ENCODE measurements at places on chromosomes 1 and 21.

GRCh38 chr1:43274125-43274803, 4.5 kb downstream of the TMEM125 start:
- peak; percentile 55 for DNase-seq

DNA sequence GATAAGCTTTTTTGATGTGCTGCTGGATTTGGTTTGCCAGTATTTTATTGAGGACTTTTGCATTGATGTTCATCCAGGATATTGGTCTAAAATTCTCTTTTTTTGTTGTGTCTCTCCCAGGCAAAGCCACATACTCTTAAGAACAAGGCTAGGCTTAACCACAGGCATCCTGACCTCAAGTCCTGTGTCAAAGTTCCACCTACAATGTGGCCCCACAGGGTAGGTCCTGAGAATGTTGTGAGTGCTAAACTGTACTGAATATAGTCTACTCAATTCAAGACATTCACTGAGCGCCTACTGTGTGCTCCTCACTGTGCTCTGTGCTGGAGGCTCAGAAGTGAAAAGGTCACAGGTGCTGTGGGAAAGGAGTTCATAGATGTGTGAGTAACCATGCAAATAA, 20.6 kb downstream of the DDAH1 start:
- DNase-seq, result no peak

DNA sequence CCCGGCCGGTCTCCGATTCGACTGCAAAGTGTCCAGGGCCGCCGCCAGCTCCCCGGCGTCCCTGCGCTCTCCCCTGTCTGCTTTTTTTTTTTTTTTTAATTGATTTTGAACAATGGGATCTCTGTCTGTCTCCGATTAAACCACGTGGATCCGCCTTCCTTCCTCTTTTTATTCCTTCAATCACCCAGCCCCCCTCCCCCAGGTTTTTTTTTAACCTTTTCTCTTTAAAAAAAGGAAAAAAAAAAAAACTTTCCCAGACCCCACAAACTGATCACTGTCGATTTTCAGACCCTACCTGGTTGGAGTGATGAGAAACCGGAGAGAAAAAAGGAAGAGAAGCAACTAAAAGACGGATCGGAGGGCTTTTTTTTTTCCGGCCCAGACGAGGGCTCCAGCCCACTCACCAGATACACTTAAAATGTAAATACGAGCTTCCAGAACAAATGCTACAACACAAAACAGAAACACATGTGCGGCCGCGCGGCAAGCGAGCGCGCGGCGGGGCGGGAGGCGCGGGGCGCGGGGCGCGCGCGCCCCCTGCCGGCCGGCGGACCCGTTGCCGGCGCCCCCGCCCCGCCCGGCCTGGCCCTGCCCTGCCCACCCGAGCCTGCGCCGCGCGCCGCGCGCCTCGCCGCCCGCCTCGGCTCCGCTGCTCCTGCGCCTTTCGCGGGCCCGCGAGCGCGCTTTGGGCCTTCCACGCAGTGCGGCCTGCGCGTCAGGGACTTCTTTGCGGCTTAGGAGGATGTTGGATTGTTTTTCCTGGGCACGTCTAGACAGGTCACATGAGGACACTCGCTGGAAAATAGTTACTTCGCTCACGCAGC, at the start of gene RCC2:
Gene RCC2 (minus strand): TSS at position 428 of the 824 bp plus-strand sequence. CDS start 1,163 bp downstream, outside the sequence.
- no peak for DNase-seq

DNA sequence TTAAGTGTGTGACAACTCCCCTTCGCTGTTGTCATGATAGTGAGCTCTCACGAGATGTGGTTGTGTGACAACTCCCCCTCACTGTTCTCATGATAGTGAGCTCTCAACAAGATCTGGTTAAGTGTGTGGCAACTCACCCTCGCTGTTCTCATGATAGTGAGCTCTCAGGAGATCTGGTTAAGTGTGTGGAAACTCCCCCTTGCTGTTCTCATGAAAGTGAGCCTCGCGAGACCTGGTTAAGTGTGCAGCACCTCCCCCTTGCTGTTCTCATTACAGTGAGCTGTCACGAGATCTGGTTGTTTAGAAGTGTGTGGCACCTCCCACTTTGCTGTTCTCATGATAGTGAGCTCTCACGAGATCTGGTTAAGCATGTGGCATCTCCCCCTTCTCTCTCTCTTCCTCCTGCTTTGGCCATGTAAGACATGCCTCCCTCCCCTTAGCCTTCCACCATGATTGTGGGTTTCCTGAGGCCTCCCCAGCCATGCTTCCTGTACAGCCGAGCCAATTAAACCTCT, 25.1 kb upstream of the LSS start:
- no peak for DNase-seq

- no peak for DNase-seq
These were observed 1.9 kb downstream of the TMEM53 start for GRCh38 chr1:44672254-44672955.

DNA sequence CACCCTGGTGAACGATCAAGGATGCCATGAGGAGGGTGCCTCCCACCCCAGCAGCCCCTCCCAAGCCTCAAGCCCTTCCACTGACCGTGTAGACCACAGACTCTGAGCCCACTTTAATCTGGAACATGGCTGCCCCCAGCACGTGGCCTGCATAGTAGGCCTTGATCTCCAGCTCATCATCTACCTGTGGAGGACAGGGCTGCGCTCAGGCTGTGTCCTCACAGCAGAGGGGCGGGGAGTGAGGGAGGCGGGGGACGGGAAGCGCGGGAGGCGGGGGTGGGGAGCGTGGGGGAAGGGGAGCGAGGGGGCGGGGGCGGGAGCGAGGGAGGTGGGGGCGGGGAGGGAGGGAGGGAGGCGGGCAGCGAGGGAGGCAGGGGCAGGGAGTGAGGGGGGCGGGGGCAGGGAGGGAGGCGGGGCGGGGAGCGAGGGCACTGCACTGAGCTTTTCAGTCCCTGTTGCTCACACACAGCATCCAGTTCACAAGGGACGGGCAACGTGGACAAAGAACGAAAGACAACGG, 7.1 kb downstream of the PUSL1 start:
- no peak for DNase-seq

- no peak for DNase-seq
These were observed 13.4 kb upstream of the FAM43B start for GRCh38 chr1:20538760-20539551.

DNA sequence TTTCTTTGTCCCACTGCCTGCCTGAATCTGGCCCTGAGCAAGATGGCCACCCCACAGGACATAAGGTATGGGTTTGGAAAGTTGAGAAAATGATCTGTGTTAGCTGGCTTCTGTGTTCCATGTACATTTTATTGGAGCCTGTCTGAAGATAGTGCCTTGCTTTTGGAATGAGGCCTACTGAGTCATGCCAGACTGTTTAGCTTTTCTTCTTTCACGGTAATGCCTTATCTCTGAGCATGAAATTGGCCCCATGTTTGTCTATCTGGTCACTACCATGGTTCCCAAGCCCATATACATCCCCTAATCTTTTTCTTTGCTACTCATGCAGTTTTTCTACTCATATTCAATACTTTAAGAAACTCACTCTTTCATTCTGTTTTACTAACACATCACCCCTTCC, 85.1 kb upstream of the LMO4 start:
- DNase-seq, result no peak

DNA sequence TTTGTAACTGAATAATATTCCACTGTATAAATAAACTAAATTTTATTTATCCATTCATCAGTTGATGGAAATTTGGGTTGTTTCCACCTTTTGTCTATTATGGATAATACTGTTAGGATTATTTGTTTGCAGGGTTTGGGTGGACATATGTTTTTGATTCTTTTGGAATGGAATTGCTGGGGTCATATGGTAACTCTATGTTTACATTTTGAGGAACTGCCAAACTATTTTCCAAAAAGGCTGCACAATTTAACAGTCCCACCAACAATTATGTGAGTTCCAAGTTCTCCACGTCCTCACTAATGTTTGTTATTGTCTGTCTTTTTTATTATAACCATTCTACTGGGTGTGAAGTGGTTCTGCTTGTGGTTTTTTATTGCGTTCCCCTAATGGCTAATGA, 4.3 kb upstream of the SERBP1 start:
- no peak for DNase-seq

- no peak for DNase-seq
These were observed 17.5 kb upstream of the PRDM2 start for GRCh38 chr1:13682444-13682843.

DNA sequence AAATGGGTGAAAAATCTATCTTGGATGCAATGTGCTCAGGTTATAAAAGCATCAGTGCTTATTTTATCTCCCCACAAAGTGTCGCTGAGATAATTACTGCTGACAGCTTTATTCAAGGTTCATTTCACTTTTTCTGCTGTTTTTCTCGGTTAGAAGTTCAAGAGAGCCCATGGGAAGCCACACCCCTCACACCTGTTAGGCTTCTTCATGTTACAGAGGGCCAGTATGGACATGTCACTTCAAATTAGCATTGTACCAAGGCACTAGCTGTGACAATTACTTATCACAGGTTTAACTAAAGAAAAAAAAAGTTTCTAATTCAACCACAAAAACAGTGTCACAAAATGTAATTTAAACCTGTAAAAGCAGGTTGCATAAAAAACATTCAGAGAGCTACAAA, 187.3 kb upstream of the DMRTA2 start:
- no peak for DNase-seq

DNA sequence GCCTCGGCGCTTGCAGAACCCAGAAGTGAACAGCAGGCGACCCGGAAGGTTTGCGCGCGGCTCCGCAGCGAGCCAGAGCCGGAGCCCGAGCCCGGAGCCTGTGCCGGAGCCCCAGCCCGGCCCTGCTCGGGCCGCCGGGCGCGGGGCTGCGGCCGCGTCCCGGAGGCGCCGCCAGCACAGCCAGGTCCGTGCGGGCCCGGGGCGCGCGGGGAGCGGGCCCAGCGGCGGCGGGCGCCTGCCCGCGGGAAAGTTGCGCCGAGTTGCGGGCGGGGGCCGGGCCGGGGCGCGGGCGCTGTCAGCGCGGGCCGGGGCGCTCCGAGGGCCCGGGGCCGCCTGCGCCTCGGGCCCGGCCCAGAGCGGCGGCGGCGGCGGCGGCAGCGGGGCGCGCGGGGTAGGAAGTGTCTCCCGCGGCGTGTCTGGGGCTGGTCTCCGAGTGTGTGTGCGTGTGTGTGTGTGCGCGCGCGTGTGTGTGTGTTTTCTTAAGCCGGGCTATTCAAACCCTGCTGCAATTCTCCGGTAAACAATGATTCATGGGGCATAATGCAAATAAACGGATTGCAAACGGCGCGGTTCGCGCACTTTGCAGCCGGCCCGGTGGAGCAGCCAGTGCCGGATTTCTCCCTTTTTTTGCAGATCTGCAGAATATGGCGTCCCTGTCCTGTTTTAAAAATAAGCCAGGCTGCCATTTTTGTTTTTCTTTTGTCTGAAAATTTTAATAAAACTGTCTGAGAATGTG, at the start of gene ZNF362:
Gene ZNF362 (plus strand): TSS at position 22 of the 736 bp plus-strand sequence. CDS start 14,083 bp downstream, outside the sequence.
- DNase-seq, result no peak

DNA sequence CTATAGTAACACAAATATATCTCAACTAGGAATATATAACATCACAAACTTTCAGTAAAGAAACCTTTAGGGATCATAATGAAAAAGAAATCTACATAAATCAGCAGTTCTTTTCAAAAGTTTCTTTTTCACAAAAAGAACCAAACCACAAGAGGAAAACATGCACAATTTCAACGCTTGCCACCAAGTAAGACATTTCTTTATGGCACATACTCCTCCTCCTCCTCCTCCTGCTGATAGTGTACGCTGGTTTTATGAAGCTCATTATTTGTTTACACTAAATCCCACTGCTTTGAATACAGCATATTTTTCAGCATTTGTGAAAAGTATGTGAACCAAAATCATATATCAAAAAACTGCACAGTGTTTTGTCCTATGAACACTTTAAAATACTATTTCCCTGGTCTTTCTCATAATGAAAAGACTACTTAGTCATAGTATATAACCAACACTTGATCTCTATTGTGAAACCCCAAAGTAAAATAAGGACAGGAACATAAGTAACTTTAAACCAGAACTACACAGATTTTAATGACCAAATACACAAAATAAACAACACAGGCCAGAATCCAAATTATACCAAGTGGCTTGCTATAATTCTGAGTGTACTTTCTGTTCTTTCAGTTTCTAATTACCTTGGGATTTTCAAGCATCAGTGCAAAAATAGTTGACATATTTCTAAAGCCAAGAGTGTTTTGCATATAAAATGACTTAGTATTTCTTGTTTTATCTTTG, 184.2 kb downstream of the EIF4G3 start:
- no peak for DNase-seq

GRCh38 chr1:164647211-164647610, 88.2 kb downstream of the PBX1 start:
- no peak for DNase-seq

DNA sequence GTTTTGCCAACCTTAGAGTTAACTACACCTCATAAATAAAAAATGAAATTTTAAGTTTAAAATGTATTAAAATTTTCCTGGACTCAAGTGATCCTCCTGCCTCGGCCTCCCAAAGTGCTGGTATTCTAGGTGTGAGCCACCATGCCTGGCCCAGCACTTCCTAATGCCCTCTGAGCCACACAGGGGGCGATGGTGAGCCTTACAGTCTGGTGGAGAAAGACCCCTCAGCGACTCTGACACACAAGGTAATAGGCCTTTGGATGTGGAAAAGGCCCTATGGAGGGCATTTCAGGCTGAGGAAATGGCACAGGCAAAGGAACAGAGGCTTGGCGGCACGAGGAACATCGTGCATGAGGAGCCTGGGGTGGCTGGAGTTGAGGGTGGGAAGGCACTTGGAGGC, 6.7 kb downstream of the CITED4 start:
- no peak for DNase-seq

GRCh38 chr1:44408212-44408582, 3.1 kb downstream of the RNF220 start:
- DNase-seq, result no peak

DNA sequence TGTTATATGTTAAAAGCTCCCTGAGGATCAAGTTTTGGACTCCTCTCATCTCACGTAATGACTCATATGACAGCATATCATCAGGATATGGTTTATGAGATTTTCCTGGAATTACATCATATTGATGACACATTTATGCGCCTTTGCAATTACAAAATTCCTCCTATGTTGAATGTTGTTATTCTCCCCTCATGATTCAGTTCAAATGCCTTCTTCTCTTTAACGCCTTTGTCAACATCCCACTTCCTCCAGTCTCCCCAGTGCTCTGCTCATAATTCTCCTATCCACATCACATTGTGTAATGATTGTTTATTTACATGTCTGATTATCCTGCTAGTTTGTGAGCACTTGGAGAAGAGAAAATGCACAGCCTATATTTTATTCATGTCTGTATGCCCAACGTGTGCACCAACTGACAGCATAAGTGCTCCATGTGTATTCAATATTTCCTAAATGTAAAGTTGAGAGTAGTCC, 80.9 kb upstream of the BACH1 start:
- no peak for DNase-seq

DNA sequence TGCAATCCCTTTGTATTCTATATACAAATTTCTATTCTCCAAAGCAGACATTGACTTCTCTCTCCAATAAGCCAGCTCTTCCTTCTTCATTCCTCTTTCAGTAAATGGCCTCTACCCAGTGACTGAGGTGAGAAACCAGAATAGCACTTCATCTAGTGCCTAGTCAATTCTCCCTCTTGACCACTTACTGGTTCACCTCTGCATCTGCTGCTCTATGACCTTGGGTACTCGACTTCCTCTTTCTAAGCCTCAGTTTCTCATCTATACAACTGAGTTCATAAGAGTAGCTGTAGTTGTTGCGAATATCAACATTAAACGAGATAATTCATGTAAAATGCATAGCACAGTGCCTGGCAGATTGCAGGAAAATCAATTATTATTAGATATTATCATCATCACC, 12.4 kb downstream of the LYST start:
- no peak for DNase-seq

All from RWPE2 (cell line).